Retina (tissue), 1 donor: ENCODE measurements at places on chromosomes 2 and 18.

DNA sequence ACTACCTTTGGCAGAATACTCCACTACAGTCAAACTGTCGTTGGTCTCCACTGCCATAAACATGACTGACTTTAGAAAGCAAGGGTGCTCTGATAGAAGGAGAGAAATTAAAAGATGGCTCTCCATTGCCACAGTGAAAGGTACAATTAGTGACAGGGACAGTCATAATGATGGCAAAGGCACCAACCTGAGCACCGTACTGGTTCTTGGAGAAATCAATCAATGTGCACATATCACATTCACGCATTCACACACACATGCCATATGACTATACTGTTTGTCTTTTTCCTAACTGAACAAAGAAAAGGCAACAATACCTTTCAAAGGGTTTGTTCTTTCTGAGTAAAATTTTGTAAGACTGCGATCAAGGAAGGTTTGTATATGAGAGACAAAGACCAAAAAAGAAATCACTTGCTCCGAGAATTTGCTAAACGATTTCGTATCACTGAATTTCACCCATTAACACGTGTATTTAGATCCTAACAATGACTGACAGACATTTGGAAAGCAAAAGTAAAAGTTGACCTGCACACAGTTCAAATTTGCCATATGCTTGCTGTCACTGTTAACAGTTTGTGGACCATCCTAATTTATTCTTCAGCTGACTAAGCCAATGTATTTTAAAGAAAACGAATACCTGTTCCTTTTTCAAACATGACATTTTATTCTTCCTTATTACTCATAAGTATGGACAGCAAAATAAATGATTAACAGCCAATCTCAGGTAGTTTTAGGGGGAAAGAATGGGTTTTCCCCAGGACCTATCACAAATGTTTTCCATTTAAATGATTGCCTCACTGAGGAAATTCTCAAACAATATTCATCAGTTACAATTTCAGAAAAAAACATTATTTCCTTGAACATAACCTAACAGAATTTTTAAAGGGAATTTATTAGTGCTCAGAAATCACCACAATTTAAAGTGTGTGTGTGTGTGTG, 644.4 kb downstream of the ZEB2 start:
- DNase-seq: no peak

GRCh38 chr18:57561728-57562423, 24.6 kb downstream of the FECH start:
- peak; percentile 81 for DNase-seq

- DNase-seq: peak; percentile 80
Observed at GRCh38 chr2:393711-394696, 106.1 kb upstream of the ALKAL2 start.

DNA sequence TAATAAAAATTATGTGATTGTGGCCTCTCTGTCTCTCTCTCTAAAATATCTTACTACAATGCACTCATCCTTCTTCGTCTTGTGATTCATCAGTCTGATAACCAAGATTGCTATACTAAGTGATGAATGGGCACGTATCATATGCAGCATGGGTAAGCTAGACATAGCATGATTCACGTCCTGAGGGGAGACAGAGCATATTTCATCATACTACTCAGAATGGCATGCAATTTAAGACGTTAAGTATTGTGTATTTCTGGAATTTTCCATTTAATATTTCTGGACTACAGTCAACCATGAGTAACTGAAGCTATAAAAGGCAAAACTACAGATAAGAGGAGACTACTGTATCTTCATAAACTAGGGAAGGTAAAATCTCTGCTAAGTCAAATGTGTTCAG, 97.0 kb upstream of the CD226 start:
- DNase-seq: no peak

DNA sequence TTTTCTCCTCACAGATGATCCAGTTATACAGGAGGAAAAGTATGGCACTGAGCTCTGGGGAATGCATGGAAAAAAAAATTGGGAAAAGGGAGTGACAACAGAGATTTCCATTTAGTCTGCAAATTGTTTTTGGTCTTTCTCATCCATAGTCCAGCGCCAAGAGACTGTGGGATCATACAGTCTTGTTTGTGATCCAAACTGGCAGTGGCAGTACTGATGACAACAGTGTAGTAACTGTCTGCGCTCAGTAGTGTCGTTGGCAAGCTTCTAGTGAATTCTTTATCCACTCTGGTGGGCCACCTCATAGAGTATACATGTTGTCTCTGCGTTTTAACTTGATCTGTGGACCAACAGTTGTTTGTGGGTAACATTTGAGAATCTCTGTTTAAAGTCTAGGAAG, 37.9 kb downstream of the GALNT1 start:
- DNase-seq: no peak

DNA sequence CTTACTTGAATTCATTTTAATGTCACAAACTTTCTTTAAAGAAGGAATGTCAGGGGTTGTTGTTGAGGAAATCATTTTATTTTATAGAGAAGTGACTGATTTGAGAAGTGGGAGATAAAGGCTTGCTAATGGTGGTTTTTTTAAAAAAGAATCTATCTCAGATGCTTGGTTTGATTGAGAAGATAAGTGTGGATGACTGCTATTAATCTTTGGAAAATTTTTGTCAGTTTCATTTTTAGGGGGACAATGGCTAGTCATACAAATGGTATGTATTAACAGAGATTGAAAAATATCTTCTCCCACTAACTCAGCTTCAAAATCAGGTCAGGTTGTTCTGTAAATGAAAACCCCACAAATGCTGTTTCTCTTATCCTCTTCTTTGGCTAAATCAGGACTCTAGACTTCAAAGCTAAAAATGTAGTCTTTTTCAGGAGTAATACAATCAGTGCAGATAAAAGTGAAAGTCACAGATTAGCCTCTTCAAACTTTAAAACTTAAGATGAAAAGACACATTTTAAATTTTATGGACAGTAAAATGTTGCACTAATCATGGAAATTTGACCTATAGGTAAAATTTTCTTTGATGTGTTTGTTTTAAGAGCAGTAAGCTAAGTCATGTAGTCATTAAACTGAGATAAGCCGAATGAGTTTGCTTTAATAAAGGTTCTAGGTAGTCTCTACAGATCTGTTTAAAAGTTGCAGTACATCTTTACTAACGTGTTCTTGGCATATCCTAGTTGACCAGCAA, 674.2 kb upstream of the VRK2 start:
- no peak for DNase-seq

GRCh38 chr2:78023356-78023755, 501.2 kb upstream of the LRRTM4 start:
- no peak for DNase-seq

- no peak for DNase-seq
Observed at GRCh38 chr18:79518683-79519128, 123.0 kb downstream of the NFATC1 start.

GRCh38 chr2:199458009-199458805, 468 bp upstream of the SATB2 start:
- DNase-seq: peak; percentile 66

DNA sequence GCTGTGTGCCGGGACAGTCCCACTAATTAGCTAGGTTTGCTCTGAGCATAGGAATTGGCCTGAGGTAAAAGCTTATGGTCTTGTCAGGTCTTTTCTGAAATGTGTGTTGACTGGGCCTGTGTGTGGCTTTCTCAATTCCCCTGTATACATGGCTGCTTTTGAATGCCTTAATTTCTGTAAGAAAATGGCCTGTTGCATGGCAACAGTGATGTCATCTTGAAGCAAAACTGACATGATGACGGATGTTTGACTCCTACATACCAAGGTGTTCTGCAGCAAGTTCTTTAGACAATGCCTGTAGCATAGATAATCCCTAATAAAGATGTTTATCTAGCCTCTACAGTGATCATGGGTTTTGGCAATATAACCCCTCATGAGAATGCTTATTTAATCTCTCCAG, 198.5 kb downstream of the OTX1 start:
- no peak for DNase-seq

DNA sequence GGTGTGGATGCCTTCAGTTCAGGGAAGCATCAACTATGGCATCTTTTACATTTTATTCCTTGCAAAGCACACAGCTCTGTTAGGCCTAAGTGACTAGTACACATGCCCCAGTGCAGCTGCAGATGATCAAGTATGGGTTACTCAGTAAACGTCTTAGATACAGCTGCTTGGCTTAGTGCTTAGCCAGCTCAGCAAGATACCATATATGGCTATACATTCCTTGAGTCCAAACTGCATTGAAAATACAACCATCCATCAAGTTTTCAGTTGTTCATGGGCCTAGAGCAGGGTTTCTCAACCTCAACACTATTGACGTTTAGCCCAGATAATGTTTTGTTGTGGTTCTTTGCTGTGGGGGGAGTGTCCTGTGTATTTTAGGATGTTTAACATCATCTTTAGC, 769.9 kb downstream of the TSN start:
- DNase-seq: no peak

DNA sequence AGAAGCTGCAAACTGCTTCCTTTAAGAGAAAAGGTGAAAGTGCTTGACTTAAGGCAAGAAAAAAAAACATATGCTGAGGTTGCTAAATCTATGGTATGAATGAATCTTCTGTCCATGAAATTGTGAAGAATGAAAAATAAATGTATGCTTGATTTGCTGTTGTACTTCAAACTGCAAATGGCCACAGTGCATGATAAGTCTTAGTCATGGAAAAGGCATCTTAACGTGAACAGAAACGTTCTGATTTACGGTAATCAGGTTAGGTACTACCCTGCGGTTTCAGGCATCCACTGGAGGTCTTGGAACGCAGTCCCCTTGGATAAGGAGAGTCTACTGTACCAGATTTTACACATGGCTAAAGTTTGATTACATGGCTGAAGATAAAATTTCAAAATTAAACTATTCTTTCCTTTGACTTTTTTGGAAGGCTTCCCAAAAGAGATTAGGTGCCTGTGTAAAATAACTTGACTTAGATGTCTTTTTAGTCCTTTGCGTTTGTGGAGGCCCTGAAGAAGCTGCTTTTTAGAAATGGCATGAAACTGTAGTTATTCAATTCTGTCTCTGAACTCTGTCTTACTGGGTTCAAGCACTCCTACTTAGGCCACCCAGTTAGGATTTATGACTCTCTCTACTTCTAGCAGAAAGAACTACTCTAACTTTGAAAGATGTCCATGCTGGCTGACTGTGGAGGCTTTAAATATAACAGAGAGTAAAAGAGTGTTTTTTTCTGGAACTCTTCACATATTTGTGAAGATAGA, 35.9 kb upstream of the SCN9A start:
- DNase-seq: no peak

DNA sequence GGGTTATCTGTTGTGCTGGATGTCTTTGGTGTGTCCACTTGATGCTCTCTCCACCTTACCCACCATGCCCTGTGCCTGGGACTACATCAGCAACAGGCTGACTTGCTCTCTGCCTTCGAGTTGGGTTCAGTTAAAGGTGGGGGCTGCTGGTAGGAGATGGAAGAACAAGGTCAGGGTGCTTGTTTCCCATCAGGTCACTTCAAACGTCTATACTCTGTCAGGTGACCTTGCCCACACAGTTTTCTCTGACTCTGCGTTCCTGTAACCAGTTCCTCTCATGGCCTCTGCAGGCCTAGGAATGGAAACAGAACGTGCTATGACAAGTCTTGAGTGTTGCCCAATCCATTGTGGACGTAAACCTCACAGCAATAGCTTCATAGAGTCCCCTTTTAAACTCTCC, 38.4 kb upstream of the PAPOLG start:
- DNase-seq: no peak

GRCh38 chr2:207491956-207492355, 37.8 kb upstream of the CREB1 start:
- no peak for DNase-seq
